GM10248 (cell line): ENCODE measurements at places on chromosomes 2 and 18.
A peak's percentile ranks its signal among the peaks of the same experiment; 100 is the strongest.

DNA sequence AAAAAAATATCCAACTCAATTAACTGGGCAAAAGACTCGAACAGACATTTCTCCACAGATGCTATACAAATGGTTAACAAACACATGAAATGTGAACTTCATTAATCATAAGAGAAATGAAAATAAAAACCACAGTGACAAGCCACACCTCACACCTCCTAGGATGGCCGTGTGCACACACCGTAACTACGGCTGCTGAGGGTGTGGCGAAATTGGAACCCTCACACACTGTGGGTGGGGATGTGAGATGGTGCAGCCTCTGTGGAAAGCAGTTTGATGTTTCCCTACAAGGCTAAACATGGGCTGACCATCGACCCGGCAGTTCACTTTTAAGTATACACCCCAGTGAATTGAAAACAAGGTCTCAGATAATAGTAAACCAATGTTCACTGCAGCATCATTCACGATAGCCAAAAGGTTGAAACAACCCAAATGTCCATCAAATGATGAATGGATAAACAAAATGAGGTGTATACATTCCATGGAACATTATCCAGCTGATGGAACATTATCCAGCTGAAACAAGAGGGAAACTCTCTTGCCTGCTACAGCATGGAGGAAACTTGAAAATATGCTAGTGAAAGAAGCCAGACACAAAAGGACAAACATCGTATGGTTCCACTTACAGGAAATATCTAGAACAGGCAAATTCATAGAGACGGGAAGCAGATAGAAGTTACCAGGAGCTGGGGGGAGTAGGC is 32.2 kb downstream of the ZAP70 start:
- DNase-seq: peak; percentile 41

DNA sequence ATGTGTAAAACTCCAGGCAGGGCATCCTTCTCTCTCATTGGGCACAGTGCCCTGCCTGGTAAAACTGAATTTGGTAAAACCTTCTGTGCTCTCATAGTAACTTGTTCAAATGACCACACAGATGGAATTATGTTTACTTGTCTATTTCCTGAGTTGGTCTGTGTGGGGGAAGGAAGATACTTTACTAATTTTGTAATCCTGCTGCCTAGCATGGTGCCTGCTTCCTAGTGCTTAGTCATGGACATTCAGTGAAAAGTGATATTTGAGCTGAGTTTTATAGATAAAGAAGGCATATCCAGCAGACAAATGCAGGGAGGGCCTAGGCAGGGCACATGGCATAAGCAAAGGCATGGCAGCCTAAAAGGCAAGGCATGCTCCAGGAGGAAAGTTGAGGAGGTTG is 199.4 kb downstream of the FSHR start:
- no peak for DNase-seq

- DNase-seq: peak; percentile 28
Measured at GRCh38 chr2:98637401-98638147, 29.2 kb downstream of the UNC50 start.

- DNase-seq: no peak
Measured at GRCh38 chr2:133817680-133818566, 249.7 kb upstream of the NCKAP5 start.

- DNase-seq: no peak
Measured at GRCh38 chr2:43307046-43307445, 80.6 kb upstream of the ZFP36L2 start.

GRCh38 chr2:143205106-143205764 is 76.0 kb downstream of the ARHGAP15 start:
- peak; percentile 9 for DNase-seq

- no peak for DNase-seq
Measured at GRCh38 chr2:119472749-119473148, 41.1 kb downstream of the TMEM37 start.

- DNase-seq: peak; percentile 85
Measured at GRCh38 chr2:238231251-238231793, 8.5 kb downstream of the HES6 start.

- DNase-seq: peak; percentile 14
Measured at GRCh38 chr2:172098287-172098649, 4.4 kb downstream of the DLX2 start.

GRCh38 chr2:234290671-234291070 is 206.2 kb downstream of the ARL4C start:
- DNase-seq: peak; percentile 49

DNA sequence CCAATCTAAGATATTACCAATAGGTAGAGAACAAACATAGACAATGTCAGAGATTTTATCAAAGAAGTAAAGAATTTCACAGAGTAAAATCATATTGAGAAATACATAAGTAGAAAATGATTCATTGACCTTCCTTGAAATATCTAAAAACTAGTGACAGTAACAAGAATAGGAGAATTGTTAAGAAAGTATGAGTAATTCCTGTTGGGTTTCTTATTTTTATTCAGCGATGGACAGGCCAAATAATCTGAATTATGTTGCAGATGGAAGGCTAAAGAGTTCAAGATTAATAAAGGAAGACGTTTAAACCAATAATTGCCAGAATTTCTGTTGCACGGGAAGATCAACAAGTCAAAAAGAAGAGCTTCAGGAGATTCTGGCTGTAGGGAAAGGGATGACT is 163.4 kb upstream of the RASGRP3 start:
- DNase-seq: no peak

DNA sequence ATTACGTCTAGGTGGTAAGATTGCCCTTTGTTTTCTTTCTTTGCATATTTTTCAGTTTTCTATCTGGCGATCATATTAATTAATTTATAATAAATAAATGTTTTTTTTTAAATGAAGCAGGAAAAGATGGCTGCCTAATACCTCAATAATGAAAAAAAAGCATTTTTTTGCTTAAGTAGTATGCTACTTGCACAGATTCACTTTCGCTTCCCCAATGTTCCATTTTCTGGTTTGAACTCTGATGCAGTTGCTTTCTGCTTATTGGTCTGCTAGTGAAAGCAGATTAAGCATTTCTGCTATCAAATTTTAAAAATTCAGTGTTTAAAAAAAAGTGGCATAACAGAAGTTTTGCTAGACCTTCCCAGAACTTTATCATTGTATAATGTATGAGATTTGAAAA is 11.9 kb upstream of the TMEM182 start:
- peak; percentile 23 for DNase-seq

GRCh38 chr2:116687371-116687770 is 1127.1 kb upstream of the DDX18 start:
- no peak for DNase-seq

DNA sequence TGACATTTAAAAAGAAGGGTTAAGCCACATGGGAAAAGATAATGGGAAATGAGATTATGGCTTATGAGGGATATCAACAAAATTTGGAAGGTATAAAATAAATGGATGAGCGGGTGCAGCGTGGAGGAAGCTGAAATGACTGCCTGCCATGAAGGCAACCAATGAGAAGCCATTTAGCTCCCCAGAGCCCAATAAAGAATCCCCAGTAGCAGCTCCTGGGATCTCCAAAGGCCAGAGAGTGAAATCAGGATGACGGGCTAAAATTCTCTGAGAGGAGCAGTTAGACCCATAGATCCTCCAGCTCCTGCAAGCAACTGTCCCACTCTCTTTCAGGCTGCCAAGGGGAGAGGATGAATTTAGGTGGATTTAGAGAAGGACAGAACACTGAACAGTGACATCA is 12.9 kb upstream of the MAPRE3 start:
- DNase-seq: no peak
